ENCODE measurements at places on chromosomes 12 and 14.

- DNase-seq, result no peak
These were observed 18.3 kb downstream of the SLC38A2 start for GRCh38 chr12:46354111-46354801.

- DNase-seq, result no peak
These were observed 84.5 kb downstream of the PLEKHG3 start for GRCh38 chr14:64788706-64789105.

DNA sequence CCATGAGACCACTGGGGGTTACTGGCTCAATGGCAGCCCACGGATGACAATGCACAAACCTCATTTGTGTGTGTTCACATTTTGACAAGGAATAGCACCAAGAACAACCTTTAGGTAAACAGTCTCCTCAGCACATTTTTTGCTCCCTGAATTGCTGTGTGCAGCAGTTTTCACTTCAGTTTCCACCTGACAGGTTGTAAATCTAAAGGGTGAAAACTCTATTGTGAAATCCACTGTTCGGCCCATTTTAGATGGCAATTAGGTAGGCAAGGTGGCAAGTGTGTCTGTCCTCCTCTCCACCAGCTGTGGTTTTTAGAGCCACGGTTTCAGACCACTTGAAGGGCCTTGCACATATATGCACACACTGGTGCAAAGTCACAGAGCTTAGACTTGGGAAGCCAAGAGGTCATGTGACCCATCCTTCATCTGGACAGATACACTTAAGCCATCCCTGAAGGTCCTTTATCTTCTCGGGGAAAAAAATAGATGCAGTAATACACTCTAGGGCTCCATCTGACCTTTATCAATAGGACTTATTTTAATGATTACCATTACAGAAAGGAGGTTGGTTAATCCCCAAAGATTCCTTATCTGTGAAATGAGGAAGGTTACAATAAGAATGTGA, 23.2 kb downstream of the HAL start:
- DNase-seq, result no peak

DNA sequence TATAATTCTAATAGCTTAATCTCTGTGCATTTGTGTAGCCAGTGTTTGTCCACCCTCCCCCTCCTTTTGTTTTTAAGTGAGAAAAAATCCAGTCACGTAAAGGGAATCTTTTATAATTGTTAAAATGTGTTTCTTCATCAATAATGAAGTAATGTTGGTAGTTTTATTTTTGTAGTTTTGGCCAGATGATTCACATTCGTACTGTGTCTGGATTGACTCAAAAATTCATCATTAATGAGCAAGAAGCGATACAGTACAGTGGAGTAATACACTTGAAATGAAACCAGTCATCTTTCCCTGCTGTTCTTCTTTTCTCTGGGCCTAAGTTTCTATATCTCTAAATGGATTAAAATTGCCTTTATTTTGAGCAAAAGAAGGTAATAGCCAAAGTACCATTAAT, 86.5 kb downstream of the SRGAP1 start:
- no peak for DNase-seq

DNA sequence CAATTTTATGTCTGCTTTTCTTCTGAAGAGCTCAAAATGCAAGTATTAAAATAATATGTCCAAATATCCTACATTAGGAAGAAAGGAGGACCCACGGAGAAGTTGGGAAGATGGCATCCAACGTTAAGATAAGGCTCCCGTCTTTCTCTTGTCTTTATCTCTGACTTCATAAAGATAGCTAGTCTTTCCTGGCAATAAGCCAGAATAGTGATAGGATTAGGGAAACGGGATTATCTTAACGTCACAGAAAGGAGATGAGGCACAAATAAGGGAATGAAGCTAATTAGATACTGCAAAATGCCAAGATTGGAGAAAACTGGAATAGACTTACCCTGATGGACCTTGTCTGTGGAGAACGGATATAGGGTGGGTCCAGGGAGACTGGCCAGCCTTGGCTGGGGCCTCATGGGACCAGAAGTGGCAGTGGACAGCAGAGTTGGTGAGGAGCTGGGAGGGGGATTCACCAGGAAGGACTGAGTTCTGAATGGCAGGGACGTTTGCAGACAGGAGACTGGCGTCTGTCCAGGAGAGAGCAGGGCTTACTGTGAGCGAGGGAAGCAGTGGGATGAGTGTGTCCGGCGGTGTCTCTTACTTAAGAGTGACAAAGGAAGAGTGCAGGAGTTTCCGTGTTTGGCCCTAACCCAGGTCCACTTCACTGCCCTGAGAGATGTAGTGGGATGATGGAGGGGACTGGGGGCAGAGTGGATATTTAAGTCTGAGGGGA, 119.9 kb downstream of the CACNA1C start:
- no peak for DNase-seq

GRCh38 chr12:84696281-84696680, 216.3 kb downstream of the SLC6A15 start:
- DNase-seq, result no peak

DNA sequence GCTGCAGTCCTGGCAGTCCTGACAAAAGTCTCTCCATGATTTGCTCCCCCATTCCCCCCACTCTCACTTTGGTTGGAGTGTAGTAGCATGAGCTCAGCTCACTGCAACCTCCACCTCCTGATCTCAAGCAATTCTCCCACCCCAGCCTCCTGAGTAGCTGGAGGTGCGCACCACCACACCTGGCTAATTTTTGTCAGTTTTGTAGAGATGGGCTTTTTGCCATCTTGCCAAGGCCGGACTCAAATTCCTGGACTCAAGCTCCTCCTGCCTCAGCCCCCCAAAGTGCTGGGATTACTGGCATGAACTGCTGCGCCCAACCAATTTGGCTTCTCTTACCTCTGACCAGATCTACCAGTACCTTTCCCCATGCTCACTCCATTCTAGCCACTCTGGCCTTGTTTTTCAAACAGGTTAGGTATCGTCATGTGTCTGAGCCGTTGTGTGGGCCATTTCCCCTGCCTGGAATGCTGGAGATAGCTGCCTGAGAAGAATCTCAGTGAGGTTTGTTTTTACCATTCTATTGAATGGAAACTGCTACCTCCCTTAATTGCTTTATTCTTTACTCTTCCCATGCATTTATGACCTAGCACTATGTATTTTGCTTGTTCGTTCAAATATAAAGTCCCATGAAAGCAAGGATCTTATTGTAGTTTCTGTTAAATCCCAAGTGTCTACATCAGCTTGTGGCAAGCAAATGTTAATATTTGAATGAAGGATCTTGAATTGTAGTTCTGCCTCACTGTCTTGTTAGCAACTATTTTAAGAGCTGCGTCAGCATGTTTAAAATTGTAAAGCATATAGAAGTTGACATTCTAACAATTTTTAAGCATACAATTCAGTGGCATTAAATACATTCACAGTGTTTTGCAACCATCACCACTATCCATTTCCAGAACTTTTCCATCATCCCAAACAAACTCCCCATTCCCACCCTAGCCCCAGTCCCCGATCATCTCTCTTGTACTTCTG, 39.7 kb downstream of the CPSF6 start:
- no peak for DNase-seq

- no peak for DNase-seq
These were observed 10.8 kb downstream of the PACS2 start for GRCh38 chr14:105325303-105325702.

DNA sequence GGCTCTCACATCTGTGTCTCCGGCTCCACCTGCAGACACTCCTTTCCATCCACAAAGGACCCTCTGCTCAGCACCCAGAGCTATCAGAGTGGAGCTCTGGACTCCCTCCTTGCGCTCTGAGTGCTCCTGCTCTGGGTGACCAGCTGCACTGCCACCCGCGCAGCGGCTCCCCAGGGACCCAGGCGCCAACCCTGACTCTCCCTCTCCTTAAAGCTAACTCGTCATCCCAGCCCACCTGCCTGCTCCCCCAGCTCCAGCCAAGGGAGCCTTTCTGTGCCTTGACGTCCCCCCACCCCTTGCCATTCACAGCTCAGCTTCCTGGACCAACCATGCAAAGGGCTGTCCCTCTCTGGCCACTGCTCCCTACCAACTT, 99.0 kb downstream of the SETD3 start:
- DNase-seq, result no peak

- DNase-seq, result no peak
These were observed 11.1 kb downstream of the ATXN2 start for GRCh38 chr12:111588010-111588409.

- no peak for DNase-seq
These were observed 15.8 kb upstream of the VPS33A start for GRCh38 chr12:122282061-122282460.

DNA sequence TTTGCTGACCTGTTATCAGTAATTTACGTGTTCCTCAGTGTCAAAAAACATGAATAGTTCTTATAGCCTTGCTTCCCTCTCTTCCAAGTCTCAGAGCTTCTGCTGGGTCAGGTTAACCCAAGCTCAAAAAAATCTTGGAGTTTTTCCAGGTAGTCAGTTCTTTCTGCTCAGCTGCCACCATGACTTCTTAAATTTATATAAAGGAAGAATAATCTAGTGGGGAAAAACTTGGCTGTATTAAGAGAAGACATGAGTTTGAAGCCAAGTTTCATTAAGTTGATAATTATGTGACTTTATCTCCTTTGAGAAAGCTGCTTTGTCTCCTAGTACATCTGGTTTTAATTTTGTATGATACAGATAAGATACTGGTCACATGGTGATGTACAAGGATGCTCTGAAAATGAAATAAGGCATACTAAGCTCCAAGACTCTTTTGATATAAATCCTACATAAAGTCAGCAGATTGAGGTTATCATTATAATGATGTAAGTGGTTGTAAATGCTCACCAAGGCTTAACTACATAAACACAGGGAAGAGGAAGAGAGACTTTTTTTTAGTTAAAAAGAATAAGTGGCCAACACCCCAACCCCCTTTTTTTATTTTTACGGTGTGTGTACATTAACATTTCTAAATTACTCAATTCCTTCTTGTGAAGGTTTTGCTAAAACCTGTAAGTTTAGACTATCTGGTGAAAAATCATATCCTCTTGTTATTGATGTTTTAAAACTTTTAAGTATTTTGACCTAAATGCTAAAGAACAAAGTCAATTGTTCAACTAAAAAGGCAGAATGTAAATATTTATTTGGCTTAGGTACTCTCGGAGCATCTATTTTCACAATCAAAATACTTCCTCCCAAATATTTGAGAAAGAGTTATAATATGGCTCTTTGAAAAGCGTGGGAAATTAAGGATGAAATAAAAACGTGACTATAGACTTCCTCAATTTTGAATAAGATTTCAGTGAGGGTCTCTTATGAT, 84.1 kb upstream of the SLC38A2 start:
- no peak for DNase-seq

GRCh38 chr12:101051901-101052550, 158.0 kb downstream of the SLC5A8 start:
- peak; percentile 8 for DNase-seq

DNA sequence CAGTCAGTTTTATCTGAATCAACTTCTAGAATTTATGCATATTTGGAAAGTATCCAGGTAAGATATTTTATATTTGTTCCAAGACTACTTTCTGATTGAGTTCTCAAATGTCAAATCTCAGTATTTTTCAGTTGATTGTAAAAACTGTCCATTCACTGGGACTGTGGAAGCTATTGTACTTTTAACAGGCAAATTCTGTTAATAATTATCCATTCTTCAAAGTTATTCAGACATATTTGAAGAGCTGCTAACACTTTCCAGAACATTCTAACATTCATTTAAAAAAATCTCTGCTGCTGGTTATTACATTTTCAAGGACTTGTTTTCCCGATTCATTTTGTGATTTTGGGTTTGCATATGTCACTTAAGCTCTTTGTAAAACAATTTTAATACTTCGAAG, 59.7 kb downstream of the PIK3C2G start:
- no peak for DNase-seq

GRCh38 chr14:75009176-75009575, 6.5 kb downstream of the EIF2B2 start:
- no peak for DNase-seq

DNA sequence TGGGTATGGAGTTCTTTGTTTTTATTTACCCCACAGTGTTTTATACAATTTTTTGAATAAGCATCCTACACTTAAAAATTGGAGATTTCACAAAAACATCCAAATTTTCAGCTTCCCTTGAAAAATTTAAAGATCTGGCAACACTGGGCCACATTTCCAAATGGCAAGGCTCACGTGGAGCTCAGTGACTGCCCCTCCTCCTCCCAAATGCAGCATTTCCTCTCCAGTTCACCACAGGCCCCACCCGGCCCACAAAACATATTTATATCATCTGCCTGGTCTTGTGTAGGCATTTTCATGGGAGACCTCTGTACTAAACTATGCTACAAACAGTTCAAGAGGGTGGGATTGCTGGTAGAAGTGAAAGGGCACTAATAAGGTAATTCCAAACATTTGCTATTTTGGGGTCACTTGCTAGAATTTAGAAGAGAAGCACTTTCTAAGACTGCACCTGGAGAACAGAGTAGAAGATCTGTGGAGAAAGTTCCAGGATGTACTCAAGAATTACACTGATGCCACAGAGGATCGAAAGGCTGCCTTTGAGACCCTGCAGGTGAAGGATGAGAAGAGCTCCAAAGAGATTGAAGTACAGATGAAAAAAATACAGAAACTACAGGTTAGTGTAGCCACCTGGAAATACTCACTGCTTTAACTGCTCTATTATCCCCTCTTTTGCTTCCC, 7.3 kb downstream of the FKBP11 start:
- DNase-seq, result no peak

DNA sequence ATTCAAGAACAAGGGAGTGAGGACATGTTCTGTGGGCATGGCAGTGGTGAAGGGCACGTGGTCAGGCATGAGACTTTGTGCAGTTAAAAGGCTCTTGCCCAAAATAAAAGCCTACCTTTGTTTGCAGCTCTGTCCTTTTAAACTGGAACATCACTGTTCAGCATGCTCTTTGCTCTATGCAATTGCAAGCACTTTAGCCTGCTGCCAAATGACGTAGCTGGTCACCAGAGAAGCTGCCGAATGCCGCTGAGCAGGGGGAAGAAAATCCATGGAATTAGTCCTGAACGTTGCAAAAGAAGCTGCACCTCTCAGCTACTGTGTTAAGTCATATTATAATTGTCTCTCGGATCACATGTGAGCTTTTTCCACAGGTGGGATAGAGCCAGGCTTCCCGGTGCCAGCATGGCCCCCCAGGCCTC, 176.3 kb upstream of the DIO2 start:
- DNase-seq, result no peak

DNA sequence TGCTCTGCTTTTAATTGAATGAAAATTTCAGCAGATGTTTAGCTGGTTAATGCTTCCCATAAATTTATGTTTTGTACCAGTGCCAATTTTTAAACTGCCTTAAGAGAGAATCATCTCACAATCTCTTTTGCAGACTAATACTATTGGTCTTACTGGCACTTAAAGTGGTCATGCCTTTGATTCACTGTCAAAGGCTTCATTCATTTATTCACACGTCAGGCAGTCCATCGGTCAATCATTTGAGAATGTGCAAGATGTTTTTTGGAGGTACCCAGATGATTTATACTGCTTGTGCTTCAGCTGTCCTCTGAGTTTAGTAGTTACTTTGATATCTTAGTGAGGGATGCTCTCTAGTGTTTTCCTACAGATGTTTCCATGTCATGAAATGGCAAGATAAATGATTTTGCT, 83.4 kb downstream of the NAV3 start:
- DNase-seq, result no peak

DNA sequence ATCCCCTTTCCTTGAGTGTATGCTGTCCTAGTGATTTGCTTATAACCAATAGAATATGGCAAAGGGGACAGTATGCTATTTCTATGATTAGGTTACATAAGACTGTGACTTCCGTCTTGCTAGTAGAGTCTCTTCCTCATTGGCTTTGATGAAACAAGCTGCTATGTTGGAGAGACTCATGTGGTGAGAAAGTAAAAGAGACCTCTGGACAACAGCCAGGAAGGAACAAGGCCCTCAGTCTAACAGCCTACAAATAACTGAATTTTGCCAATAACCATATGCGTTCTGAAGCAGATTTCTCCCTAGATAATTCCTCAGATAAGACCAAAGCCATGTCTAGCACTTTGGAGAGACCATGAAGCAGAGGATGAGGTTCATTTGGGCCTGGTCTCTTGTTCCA, 134.5 kb upstream of the NAV3 start:
- no peak for DNase-seq

- DNase-seq, result no peak
These were observed 336.9 kb upstream of the ATP2B1 start for GRCh38 chr12:90045559-90045958.

Data from COR-L47 (cell line).